Activated T-helper 1 cell treated with anti-CD3 and anti-CD28 coated beads, Interleukin-12 subunit alpha, Interleukin-12 subunit beta, Interleukin-2, Interleukin-4 antibody, amounts not matched to agents 30 ng/mL and 10 ng/mL and 1 ng/mL, durations not matched to agents 14 hours and 24 hours and 36 hours (primary cell): ENCODE measurements at places on chromosomes 6 and 20.

DNA sequence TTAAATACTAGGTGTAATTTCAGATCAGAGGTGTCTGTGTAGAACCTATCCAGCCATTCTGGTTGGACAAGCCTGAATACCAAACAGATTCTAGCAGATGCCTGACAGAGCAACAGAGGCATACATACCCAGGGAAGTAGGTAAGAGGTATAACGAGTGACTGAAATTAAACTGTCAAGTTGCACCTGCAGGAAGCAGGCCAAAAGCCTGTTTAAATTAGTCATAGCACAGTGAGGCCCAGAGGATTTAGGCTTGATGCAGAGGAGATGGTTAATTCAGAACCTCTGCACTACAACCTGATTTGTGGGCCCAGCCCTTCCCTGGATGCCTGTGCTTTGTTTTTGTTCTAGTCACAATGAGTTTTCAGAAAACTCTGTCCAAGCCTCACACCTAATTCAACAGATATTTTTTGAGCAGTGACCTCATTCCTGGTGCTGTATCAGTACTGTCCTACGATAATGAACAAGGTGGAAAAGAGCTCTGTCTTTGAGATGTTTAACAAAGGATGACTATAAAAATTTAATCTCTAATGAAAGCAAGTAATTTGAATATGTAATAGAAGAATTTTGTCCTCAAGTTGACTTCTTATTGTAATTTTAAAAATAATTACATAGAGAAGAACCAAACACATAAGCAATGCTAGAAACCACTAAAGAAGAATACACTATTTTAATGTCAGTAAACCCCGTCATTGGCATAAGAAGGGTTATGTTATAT lies 31.7 kb downstream of the C6orf58 start:
- no peak for DNase-seq

GRCh38 chr6:130810307-130811030 lies 16.7 kb upstream of the SMLR1 start:
- DNase-seq, result no peak

GRCh38 chr20:50727792-50728485 lies 3.4 kb upstream of the PARD6B start:
- DNase-seq, result no peak

DNA sequence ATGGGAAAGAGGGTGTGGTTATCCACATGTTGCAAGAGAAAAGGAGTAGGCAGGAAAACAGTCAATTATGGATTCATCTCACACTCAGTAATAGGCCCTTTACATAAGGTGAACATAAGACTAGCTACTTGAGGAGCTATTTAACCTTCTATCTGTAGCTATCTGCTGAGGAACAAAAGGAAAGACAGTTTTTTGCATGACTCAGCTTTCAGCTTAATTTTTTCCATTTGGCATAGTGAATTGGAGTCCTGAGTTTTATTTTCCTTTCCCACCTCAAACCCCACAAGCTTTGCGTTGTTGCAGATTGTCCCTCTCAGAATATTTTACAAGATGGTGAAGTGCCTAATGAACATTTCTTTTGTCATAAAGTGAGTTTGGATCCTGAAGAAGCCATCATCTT lies 32.4 kb downstream of the UBD start:
- no peak for DNase-seq

DNA sequence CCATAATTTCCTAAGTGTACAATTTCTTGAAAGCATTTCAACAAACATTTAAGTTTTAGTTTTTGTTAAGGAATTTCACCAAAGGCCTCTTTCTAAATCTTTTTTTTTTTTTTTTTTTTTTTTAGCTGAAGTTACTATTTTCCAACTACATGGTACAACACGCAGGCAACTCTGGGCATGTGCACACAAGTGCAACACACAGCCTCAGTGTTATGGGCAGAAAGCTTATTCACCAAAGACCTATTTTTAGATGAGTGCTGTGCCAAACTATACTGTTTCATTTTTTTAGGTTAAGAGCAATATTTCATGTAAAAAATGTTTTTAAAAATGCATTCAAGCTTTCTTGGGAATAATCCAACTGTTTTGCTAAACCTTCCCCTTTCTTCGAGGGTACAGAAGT lies 42.0 kb upstream of the MAP3K4 start:
- no peak for DNase-seq

- peak; percentile 59 for DNase-seq
These were observed 94.6 kb downstream of the ARMC2 start for GRCh38 chr6:108942556-108943492.

DNA sequence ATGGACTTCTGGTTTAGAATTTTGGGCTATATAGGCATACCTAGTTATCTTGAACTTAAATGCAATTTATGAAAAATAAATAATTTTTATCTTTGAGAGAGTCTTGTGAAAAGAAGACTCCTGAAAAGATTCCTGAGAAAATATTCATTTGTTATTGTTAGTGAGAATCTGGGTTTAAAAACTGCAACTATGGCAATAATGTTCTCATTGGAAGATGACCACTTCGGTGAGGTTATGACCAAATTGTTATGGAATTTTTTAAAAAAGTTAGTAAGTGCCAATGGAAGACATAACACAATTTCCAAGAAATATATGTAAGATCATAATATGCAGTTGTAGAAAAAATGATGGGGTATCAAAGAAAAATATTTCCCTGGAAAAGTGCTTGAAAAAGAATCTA lies 46.3 kb downstream of the GRIK2 start:
- no peak for DNase-seq

GRCh38 chr6:15506066-15506465 lies 156.8 kb downstream of the DTNBP1 start:
- DNase-seq, result no peak
